NCI-H345 (cell line): ENCODE measurements at places on chromosomes 4 and X.

- DNase-seq: peak; percentile 61
Measured at GRCh38 chrX:104098151-104098808, 14.0 kb upstream of the ZCCHC18 start.

DNA sequence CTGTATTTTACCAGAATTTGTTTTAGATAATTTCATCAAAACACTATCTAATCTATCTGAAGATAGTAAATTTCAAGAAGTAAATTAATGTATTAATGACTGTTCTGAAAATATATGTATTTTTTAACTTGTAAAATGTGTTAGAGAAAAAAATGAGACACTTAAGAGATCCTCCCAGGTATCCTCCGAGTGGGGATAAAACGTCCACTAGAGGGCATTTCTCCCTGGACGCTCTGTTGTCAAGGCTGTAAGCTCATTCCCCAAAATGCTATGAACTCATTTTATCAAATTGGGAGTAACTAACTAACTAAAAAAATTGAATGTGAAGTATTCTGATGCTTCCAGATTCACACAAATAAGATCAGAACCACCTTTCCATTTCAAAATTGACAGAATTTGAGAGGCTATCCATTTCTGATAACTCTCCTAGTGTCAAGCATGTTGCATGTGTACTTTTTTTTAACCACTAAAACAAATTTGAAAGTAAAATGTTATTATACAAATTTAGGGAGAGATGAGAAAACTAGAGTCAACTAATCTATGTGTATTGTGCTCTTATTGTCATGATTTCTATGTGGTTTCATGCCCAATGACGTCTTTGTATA is 337.3 kb upstream of the HS3ST1 start:
- DNase-seq: no peak

GRCh38 chr4:184896868-184897715 is 71.3 kb upstream of the ACSL1 start:
- DNase-seq: no peak

DNA sequence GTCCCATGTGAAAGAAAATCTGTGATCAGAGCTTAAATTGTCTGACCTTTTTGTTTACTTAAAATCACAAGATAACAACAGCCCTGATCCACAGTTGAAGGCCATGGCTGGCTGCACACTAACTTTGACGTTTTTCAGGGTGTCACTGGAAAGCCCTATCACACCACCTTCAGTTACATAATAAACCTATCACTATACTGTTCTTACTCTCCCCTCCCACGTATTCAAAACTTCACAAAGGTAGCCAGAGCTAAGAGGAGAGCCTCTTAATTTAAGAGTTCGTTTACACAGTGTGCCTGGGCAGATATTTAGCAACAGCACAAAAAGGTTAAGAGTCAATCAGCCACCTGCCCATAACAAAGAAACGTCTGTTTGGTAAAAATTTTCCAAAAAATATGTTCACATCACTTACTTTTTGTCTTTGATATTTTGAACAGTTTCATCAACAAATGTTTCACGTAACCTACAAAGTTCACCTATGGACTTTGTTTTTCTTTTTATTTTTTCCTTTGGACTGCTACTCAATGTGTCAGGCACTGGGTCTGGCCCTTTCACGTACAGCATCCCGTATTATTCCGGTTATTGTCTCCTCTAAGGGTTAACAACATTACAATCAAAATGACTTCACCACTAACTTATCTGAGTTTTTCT is 25.0 kb downstream of the RFC1 start:
- DNase-seq: no peak

DNA sequence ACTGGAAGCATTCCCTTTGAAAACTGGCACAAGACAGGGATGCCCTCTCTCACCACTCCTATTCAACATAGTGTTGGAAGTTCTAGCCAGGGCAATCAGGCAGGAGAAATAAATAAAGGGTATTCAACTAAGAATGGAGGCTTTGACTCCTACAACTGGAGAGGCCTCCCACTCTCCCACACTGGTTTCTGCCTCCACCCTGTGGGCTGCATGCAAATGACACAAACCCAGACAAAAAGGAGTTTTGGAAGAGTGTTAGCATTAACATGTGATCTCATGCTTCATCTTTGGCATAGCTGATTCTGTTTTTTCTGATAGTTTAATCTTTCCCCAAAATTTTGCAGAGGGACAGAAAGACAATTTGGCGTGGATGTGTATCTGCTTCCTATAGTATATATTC is 80.8 kb upstream of the IQCM start:
- DNase-seq: no peak

DNA sequence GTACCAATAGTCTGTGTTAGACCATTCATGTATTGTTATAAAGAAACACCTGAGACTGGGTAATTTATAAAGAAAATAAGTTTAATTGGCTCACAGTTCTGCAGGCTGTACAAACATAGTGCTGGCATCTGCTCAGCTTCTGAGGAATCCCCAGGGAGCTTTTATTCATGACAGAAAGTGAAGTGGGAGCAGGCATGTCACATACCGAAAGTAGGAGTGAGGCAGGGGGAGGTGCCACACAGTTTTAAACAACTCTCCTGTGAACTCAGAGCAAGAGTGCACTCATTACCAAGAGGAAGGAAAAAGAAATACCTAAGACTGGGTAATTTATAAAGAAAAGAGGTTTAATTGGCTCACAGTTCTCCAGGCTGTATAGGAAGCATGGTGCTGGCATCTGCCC is 591.2 kb downstream of the PPP4R3C start:
- no peak for DNase-seq

DNA sequence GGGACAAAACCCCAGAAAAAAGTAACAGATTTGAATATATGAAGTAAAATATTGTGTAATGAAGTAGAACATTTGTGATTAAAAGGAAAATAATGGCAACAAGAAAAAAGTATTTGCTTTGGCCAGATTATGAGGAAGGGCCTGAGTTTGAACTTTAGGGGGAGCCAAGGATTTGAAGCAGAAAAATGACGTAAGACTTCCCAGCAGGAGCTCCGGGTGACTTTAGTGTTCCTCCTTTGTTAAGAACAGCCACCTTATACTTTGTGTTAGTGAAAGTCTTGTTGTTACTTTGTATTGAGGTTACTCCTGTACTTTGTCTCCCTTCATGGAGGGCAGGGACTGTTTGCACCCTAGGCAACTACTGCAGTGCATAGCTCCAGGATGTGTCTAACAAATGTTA is 41.1 kb downstream of the DCUN1D4 start:
- no peak for DNase-seq

DNA sequence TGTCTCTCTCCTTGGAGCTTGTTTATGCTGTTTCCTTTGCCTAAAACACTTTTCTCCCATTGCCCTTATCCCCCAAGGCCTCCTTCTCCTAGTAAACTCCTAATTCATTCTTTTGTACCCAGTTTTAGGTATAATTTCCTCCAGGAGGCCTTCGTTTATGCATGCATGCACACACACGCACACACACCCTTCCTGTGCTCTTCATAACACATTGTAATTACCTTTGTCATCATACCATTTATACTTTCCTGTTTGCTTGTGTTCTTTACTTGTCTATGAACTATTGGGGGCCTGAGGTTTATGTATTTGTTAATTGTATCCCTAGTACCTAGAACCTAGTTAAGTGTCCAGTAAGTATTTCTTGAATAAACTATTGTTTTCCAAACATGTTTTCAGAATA is 45.5 kb downstream of the XIAP start:
- no peak for DNase-seq

DNA sequence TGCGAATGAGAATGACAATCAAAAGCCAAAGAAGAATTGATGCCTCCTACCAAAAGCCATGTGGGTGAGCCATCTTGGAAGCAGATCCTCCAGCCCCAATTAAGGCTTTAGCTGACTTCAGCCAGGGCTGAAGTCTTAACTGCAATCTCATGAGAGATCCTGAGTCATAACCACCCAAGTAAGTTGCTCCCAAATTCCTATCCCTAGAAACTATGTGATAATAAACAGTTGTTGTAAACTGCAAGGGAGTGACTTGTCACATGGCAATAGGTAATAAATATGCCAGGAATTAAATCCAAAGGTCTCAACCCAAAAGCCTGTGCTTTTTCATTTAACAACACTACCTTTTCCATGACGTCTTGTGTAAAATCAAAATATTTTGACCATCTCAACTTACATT is 154.2 kb upstream of the TBL1X start:
- DNase-seq: no peak

GRCh38 chrX:134526399-134526798 is 66.4 kb downstream of the HPRT1 start:
- no peak for DNase-seq

DNA sequence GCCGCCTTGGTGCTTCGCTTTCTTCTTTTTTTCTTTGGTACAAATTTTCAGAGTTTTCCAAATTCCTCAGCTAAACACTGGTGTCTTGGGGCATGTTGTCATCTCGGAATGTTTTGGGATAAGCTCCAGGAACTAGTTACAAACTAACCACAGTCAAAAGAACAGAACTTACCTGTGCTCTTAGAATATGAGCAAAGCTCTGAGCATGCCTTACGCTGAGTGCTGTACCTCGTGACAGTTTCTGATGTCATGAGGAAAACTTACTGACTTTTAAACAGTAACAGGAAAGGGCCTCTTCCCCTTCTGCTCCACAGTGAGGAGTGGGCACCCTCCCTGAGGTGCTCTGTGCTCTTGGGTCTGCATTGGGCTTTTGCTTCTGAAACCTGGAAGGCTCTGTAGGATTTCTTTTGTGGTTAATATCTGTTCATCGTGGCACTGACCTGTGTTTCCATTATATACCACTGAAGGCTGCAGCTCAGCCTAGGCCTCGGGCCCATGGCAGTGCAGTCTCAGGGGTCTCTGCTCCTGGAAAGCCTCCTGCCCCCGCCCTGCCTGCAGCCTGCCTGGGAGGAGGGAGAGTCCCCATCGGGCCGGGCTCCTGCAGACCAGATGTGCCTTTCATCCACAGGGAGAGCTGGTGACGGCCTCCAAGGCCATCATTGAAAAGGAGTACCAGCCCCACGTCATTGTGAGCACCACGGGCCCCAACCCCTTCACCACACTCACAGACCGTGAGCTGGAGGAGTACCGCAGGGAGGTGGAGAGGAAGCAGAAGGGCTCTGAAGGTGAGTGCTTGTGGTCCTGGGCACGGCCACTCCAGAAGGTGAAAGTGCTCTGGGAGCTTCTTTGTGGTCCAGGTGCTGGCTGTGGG is 48.7 kb downstream of the NOP14 start:
- no peak for DNase-seq

DNA sequence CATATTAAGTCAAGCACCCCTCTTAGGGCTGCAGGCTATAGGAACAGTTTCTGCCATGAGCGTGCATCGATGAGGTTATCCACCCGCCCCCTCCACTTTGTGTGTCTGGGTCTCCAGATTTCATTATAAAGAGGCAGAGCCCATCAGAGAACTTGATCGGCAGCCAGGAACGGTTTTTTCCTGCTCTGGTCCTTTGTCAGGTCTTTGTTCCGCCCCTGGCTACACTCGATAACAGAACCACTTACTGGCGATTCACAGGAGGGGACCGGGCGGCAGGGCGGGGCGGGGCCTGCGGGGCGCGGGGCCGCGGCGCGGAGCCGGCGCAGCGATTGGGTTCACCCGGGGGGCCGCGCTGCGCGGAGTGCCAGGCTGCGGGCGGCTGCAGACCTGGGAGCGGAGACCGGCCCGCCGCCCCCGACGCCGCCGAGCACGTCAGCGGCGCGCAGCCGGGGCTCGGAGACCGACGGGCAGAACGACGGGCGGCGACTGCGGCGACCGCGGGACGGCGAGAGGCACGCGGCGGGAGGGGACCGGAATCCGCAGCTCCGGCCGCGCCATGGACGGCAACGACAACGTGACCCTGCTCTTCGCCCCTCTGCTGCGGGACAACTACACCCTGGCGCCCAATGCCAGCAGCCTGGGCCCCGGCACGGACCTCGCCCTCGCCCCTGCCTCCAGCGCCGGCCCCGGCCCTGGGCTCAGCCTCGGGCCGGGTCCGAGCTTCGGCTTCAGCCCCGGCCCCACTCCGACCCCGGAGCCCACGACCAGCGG is at the start of gene SLC10A4:
SLC10A4 (plus strand) TSS at position 338 of the 771 bp plus-strand sequence; CDS start at position 557, 219 bp downstream.
- DNase-seq: peak; percentile 61

GRCh38 chr4:150135134-150135772 is 57.0 kb downstream of the DCLK2 start:
- no peak for DNase-seq

DNA sequence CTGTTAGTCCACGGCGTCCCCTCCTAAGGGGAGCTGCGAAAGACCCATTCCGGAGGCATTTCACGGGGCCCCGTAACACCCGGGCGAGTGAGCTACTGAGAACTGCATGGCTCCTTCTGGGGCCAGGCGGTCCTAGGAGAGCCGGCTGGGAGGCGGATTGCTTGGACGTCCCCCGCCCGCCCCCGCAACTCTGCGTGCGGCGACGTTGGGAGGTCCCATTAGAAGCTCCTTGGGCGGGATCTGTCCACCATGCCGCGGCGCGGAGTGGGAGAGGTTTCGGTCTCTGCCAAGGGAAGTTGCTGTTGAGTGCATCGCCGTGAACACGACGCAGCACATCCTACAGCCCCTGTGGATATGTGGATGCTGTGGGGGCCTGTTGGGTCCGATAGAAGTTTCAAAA is 85.4 kb upstream of the IGFBP7 start:
- no peak for DNase-seq

- no peak for DNase-seq
Measured at GRCh38 chrX:22126327-22126726, 94.2 kb downstream of the PHEX start.

- DNase-seq: no peak
Measured at GRCh38 chrX:20029728-20030127, 38.9 kb upstream of the BCLAF3 start.

- no peak for DNase-seq
Measured at GRCh38 chr4:174201871-174202270, 81.6 kb downstream of the FBXO8 start.

GRCh38 chr4:84726356-84726755 is 143.4 kb downstream of the CDS1 start:
- no peak for DNase-seq

DNA sequence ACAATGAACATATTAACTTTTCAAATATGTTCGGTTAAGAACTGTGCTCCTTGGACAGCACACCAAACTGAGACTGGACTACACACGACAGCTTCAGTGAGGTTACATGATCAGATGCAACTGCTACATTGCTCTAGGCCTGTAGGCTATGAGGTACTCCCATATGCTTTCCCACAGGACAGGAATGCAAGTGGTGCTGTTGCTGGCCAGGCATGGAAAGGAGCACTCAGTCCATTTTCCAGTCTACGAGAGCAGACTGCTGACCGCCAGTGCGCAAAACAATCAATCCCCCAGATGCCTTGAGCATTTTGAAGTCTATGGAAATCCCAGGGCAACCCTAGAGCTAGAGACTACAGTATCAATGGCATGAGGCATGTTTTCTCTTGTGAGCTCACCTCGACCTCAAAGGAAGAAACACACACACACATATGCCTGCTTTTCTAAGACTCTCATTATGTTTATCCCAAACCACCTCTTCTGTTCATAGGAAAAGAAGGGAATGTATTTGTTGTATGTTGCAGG is 70.8 kb upstream of the SPP1 start:
- no peak for DNase-seq

GRCh38 chr4:151434183-151434860 is 25.3 kb downstream of the FHIP1A start:
- DNase-seq: no peak

GRCh38 chr4:162891788-162892707 is 274.6 kb downstream of the NAF1 start:
- DNase-seq: no peak
